ENCODE measurements at places on chromosomes 4 and X.

DNA sequence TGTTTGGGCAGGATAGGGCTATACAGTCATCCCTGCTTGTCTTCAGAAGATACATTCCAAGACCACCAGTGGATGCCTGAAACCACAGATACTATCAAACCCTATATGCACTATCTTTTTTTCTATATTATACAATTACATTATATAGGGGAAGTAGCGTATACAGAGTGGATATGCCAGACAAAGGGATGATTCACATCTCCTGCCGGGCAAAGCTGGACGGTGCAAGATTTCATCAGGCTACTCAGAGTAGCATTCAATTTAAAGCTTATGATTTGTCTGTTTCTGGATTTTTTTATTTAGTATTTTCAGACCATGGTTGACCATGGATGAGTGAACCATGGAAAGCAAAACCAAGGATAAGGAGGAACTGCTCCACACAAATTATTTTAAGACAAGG, 7.0 kb upstream of the AMTN start:
- DNase-seq, result no peak

DNA sequence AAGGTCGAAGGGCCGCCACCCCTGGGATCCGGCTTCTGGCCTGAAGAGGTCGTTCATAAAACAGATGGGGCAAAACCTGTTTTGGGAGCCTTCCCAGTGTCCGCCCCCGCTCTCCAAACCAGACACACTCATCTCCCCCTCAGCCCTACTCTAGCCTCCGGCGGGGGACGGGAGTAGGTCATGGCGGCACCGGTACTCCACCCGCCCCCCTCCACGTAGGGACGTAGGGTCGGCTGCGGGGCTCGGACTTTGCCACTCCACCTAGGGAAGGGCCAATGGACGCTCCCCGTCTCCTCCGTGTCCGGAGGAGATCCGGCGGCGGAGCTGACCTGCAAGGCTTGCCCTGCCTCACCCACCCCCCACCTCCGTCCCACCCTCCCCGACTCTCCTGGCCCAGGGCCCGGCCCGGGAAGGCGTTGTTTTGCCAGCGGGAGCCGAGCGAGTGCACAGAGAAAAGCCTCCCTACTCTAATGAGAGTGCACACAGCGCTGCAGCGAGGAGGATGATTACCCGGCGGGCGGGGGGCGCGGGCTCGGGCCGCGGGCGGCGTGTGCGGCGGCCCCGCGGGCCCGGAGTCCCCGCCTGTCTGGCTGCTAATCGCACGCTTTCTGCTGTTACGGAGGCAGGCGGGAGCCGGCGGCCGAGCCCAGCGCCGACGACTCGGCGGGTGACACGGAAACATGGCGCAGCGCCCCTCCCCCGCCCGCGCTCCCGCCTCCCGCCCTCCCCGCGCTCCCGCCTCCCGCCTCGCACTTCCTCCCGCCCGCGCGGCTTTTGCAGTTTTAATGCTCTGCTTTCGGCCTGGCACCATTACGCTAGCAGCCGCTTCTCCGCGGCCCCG, 8.3 kb upstream of the BCOR start:
- no peak for DNase-seq

- no peak for DNase-seq
These were observed 167.9 kb upstream of the PGRMC2 start for GRCh38 chr4:128455480-128455879.

- no peak for DNase-seq
These were observed 2.5 kb upstream of the GABRE start for GRCh38 chrX:151977009-151977408.

- DNase-seq, result no peak
These were observed 2.4 kb upstream of the PCDH10 start for GRCh38 chr4:133146574-133147241.

- no peak for DNase-seq
These were observed 20.0 kb downstream of the CHRNA9 start for GRCh38 chr4:40355131-40355530.

- no peak for DNase-seq
These were observed at the start of gene CYSLTR1 for GRCh38 chrX:78327370-78328086. Gene CYSLTR1, minus strand, starts transcription at chrX:78327611. Its CDS starts 53,865 bp downstream, at chrX:78273746.

- DNase-seq, result no peak
These were observed 112.0 kb upstream of the TBL1X start for GRCh38 chrX:9352694-9353411.

GRCh38 chr4:90127706-90128345, 632 bp downstream of the CCSER1 start:
- no peak for DNase-seq

DNA sequence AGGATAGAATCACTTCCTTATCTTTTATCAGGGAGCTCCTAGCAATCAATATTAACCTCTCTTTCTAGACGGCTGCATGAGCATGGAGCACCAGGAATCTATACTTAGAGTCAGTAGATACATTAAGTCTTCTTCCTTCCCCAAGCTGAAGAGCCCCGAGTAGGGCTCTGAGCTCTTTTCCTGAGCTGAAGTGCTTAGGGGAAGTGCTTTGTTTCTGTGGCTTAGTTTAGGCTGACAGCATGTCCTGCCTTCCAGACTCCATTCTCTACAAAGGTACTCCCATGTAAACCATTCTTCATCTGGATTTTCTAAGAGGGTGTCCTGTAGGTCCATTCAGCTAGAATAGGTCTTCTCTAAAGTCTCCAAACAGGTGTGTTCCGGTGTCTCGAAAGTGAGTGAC, 127.5 kb upstream of the AFF2 start:
- no peak for DNase-seq

DNA sequence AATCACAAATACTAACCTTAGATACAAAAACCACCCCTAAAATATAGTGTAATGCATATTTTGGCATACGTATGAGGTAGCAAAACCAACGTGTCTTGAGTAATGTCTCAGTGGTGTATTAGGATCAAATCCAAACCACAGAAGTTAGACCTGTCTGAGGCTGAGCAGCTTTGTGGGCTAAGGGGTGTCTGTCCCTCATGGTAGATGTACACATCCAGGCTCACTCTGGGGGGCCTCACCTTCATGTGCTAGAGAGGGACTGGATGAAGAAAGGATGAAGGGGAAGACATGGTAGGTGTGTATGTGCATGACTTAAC, 188.0 kb upstream of the TBC1D9 start:
- no peak for DNase-seq

GRCh38 chr4:171846232-171846631, 33.0 kb downstream of the GALNTL6 start:
- DNase-seq, result no peak

DNA sequence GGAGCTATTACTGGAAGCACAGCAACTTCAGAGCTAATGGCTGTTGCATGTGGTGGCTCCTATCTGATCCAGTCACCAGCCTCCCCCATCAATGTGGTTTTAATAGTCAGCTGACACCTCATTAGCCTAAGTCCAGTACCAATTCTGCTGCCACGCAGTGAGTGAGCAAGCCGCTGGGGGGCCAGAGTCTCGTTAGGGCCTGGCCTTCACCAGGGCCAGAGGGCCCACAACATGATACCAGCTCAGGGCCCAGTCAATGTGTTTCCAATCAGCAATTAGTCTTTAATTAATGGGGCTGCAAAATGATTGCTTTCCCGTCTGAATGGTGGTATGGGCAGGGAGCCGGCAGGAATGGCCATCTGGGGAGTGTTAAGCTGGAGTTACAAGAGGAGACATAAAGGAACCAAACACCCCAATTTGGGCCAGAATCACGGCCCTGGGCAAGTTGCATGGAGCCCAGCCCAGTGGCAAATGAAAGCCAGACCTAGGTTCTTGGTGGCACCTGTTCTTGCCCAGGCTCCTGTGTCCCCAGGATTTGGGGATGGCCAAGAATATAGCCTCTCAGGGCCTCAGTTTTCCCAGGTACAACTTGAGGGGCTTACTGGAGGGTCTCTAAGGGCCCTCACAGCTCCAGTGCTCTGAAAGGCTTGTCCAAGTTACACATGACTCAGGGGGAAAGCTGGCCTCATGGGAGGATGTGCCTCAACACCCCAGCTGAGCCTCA, 119.2 kb downstream of the EFNB1 start:
- DNase-seq, result no peak

DNA sequence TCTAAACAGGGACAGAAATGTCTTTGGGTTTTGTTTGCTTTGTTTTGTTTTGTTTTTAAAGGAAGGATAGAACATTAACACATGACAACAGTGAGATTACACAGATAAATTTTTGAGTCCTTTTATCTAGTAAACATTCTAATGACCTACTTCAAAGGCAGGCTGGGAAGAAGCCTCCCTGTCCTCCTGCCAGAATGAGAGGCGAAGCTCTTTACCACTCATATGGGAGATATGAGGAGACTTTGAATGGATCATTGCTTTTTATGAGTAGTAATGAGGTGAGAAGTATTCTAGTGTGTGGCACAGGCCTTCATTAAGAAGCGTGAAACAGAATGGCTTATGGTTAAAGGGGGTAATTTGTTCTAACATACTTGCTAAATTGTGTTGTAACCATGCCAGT, 172.0 kb downstream of the FBXO8 start:
- DNase-seq, result no peak

- DNase-seq, result no peak
These were observed 474.5 kb downstream of the KLHL13 start for GRCh38 chrX:117641913-117642656.

- no peak for DNase-seq
These were observed 512.3 kb downstream of the CFAP47 start for GRCh38 chrX:36431819-36432218.

DNA sequence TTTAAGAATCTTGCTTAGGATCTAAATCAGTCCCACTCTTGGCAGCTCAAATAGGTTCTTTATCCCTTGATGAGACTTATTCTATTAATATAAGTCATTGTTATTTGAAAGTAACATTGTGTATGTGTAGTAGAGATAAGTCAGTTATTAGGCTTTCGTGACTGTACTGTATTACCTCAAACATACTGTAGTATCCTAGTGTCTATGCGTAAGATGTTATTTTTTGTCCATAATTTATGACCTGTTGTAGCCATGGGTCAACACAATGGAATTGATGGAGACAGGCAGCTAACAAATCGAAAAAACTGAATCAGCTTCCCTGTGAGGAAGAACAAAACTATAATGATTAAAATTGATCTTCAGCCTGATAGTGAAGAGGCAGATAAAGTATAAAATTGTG, 41.8 kb downstream of the CLCN3 start:
- DNase-seq, result no peak

DNA sequence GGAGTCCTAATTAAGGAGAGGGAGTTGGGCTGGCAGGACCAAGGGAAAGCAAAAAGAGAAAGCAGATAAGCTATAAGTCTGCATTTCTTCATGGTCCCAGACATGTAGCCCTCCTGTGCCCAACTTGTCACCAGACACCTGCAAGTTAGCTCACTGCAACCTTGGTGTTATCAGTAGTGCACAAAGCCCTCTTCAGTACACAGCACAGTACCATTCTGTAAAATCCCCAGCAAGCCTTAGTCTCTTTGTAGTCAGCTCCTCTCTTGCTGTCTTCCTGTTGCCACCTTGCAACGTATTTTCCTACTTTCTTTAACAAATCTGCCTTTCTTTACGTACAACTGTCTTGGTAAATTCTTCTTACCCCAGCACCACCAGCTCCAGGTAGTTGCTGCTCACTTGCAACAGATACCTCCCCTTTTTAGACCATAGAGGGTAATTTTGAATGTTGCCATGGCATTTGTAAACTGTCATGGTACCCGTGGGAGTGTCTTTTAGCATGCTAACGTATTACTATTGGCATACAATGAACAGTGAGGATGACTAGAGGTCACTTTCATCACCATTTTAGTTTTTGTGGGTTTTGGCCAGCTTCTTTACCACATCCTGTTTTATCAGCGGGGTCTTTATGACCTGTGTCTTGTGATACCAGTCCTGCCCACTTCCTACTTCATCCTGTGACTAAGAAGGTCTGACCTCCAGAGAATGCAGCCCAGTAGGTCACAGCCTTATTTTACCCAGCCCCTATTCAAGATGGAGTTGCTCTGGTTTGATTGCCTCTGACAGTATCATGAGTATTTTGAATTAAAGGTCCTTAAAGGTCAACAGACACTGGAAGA, 28.3 kb upstream of the AP1S2 start:
- DNase-seq, result no peak

DNA sequence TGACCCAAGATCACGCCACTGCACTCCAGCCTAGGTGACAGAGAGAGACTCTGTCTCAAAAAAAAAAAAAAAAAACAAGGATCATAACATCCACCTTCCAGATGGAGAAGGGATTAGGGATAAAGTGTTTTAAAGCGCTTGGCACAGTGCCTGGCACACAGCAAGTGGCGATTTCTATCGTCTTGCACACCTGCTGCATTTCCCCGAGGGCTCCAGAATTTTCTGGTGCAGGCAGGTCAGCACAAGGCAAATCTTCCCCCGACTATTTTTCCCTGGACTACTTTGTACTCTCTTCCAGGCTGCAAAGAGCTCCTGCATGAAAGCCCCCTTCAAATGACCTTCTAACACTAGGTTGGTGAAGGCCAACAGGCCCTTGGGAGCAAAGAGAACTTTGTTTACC, 57.3 kb downstream of the APBB2 start:
- no peak for DNase-seq

DNA sequence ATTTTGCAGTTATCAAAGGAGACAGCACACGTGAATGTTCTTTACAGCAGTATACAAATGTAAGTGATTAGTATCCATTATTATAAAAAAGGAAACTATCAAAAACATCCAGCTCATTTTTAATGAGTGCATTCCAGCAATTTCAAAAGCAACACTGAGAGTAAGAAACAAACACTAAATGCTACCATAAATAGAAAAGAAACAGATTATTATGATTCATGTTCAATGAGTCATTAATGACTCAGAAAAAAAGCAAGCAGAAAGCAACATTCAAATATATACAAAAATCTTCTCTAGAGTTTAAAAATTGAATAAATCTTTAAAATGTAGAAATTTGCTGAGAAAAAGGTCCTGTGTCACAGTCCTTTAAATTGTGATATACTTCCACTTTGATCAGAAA, 346.5 kb upstream of the FMR1 start:
- DNase-seq, result no peak

GRCh38 chr4:27048429-27049238, 188.0 kb downstream of the STIM2 start:
- DNase-seq, result no peak

DNA sequence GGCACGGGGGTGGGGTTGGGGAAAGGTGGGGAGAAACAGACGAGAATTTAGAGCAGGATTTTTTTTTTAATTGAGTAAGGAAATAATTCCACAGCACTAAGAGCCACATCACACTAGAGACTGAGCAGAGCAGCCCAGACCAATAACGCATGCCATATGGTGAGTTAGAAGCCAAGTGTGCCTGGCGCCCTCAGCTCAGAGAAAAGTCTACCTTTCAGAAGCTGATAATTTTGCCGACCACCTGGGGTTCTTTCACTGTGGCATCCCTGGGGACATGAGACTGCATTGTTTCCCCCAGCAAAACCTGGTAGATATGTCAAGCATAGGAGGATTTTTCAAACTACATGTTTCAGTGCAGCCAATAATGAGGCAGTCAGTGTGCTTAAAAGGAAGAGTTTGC, 516.8 kb downstream of the SMARCA1 start:
- DNase-seq, result no peak

- DNase-seq, result no peak
These were observed 7.5 kb upstream of the FAM184B start for GRCh38 chr4:17788956-17789355.

DNA sequence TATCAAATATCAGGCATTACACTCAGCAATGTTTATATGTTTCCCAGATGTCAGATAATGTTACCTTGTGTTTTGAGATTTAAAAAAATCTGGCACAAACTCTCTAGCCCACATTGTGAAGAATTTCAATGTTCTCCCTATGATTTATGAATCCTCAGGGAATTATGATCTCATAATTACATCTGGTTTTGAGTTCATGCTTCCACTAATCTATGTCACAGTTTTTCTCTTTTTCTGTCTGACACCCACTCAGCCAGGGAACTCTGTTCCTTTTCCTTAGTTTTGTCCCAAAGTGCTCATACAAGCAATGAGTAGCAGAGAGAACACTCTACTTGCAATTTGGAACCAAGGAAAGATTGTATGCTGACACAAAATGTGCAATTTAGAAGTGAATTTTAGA, 212.1 kb upstream of the POF1B start:
- no peak for DNase-seq
